Hematopoietic multipotent progenitor cell treated with erythropoietin and hydrocortisone succinate and interleukin-3 and kit ligand, for 6 days (in vitro differentiated cells): ENCODE measurements at places on chromosomes 2 and 18.

DNA sequence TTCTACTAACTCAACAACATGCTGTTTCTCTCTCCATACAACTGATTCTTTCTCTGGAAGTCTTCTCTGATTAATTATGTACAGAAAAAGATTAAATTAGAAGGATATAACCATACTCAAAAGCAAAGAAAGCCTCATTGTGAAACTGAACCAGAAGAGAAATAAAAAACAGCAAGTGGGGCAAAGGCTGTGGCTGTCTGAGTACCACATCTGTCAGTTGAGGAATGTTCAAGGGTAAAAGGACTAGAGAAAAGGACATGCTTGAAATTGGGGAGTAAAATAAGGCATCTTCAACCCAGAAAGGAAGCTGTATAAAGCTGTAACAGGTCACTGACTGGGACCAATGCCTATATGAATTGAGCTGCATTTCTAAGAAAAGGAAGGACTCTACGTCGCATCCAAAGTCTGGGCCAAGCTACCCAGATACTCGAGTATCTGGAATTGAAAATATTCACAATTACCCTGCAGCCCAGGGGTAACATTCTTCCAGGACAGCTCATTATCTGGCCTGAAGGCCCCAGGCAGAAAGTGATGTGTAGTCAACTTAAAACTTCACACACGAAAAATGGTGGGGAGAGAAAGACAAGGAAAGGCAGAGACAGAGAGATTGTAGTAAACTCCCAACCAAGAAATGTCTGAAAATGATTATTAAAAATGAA lies 356.0 kb upstream of the GALNT5 start:
- no peak for DNase-seq

DNA sequence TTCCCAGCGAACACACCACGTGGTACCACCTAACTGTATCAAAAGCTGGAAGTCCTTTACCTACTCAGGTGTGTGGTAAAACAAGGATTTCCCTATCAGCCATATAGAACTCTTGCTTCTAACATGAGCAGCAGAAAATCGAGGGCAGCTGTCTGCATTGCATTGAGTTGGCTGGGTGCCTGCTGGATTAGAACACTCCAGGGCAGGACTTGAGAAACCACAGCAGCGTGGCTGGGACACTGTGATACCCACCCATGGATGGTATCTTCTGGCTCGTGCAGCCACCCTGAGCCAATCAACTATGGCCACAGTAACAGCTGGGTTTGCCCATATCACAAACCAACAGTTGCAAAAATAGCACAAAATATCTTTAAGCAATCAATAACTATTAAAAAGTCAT lies 188.3 kb downstream of the FBXO15 start:
- peak; percentile 35 for DNase-seq

DNA sequence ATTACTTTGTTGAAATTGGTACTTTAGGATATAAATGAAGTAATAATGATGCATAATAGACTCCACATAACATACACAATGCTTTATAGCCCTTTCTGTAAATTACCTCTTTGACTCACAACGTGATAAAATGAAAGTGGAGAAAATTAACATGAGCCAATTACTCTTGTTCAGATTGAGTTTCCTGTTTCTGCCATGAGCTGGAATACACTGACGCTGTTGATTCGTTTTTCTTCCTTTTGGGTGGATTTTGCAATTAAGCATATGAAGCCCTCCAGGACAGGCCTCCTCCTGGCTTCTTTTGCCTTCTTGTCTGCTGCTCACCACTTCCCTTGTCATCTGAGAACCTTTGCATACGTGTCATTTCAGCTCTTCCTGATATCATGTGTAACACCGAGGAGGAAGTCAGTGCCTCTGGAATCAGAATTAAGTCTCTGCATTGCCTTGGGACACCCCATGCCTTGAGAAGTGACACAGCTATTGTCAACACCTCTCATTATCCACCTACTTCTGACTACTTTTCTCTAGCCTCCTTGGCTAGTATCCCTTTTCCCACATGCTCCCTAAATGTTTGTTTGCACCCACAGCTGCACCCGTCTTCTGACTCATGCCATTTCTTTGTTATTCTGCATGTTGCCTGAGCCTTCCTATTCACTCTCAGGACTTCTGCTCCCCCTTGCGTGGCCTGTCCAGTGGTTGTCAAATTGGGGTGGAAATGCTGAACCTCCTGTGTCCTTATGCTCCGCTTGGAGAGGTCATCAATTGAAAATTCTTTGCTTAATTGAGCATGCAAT lies 134.1 kb downstream of the FMNL2 start:
- DNase-seq = peak; percentile 29

DNA sequence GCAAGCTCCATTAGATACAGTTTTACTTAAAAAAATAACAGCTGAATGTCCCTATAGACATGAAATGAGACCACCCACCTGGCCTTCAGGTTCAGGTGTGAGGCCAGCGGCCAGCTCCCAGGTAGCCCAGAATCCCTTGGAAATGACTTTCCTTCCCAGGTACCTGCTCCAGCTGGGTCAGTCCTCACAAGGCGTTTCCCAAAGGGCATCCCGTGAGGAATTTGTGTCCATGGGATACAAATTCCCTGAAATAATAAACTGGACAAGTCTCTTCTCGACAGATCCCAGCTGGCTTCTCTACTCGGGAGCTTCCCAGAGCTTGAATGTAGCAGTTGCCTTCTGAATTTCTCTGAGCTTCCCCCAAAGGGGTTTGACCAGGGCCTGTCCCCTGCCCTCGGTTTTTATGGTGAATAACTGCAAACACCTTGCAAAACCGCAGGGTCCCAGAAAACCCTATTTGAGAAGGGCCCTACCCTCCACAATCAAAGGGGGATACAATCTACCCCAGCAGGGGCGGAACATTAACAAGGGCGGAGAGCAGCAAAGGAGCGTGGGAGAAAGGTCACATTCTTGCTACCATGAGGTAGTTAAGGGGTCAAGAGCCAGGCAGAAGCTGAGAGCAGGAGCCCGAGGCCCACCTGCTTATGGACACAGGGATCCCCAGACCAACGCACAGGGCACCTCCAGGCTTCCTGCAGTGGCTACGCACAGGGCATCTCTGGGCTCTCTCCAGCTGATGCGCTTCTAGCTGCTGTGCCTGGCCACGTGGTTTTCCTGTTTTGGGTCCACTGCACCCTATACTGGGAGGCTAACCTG lies 107.7 kb downstream of the HDAC4 start:
- no peak for DNase-seq

DNA sequence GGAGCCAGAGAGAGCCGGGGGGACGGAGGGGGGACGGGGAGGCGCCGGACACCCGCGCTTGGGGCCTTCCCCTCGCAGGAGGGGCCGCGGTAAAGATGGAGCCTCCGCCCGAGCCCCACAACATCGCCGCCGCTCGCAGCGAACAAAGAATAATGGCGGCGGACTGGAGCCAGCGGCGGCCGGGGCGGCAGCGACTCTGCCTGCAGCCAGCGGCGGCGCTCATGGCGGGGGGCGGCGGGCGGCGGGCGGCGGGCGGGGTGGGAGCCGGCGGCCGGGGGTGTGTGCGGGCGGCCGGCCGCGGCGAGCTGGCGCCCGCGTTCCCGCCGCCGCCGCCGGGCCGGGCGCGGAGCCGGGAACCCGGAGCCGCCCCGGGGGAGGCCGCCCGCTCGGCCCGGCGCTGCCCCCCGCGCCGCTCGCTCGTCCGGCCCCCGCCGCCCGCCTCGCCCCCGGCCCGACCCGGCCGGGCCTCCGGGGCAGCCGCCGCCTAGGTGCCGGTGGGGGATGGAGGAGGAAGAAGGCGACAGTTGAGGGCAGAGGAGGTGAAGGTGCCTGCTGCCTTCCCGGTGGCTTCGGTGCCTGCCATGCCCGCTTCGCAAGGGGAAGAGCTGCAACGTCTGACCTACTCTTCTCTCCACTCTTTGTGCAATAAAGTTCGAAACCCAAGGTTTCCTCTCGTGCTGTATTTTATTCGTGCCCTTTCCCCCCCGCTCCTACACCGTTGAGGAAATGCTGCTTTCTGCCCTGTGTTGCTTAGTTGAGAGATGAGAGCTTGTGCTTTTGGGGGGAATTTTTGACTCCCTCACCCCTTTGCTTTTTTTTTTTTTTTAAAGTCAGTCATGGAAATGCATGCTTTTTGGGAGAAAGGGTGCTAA lies 634 bp downstream of the CREB1 start:
- peak; percentile 72 for DNase-seq

GRCh38 chr2:226475650-226476049 lies 324.0 kb downstream of the IRS1 start:
- no peak for DNase-seq

DNA sequence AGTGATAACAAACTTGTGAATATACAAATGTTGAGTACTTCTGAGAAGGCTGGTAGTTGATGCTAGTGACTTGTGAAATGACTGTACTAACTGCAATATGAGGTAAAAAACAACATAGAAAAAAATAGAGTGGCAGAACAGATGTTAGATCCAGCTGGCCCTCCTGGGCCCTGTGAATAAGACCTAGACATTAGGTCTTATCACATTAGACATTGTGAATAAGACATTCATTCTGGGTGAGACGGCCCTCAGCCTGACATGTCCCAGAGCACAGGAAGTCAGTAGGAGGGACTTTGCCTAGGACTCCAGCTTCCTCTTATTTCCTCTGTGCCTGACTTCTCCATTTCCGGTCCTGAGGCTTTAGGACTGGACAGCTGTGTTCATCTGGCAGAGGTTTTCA lies 22.9 kb downstream of the DOK1 start:
- peak; percentile 70 for DNase-seq

DNA sequence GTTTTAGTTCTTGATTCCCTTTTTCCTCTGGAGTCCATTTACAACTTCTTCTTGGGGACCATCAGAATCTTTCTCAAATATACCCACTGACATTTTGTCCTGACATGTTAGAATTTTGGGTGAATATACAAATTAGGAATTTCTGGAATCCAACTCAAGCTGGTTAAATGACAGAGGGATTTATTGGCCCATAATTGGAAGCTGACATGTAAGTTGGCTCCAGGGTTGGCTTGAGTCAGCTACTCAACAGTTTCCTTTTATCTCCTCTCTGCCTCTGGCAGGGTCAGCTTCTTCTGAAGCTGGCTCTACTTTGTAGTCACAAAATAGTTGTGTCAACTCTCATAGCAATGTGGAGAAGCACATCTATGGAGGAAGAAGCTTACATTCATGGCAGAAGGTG lies 36.6 kb upstream of the PPP1R1C start:
- no peak for DNase-seq

GRCh38 chr18:33577685-33578517 lies at the start of gene ASXL3:
Gene ASXL3, plus strand, starts transcription at chr18:33578219. Its CDS starts 413 bp downstream, at chr18:33578632.
- DNase-seq = peak; percentile 2

- DNase-seq = no peak
Observed at GRCh38 chr2:9696731-9697130, 65.9 kb upstream of the YWHAQ start.

DNA sequence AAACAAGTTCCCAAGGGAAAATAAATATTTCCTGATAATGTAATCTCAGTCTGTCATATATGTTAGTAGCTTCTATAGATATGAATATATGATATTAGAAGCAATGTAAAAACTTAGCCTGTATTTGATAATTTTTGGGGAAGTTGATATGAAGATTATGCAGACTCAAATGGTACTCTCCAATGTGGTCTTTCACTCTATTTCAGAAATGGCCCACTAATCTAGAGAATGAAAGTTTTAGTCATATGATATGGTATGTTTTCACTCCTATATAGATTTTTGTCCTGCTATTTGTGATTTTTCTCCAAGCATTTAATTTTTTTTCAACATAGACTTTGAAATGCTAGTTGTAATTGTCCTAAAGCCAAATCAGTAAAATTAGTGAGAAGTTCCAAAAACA lies 236.7 kb upstream of the BOD1L2 start:
- DNase-seq = no peak

- peak; percentile 37 for DNase-seq
Observed at GRCh38 chr18:75548353-75548905, 120.9 kb upstream of the SMIM21 start.
